ENCODE measurements at places on chromosomes 13 and 19. TPM values are rescaled to one million over a fixed set of nuclear protein-coding genes. Genes with fewer than 3 reads are reported as not detected.

Gene BRME1
- 3.5 TPM for polyA plus RNA-seq

Gene SOX1
- not detected for polyA plus RNA-seq

Gene GPC6
- polyA plus RNA-seq, result not detected

Gene FFAR1
- not detected for polyA plus RNA-seq

Gene ZNF575
- polyA plus RNA-seq, result 2.6 TPM

Gene ZNF799
- polyA plus RNA-seq, result 7.2 TPM

Gene KIR2DL4
- polyA plus RNA-seq, result 0.79 TPM

Gene LGALS4
- 0.44 TPM for polyA plus RNA-seq

Gene NOVA2
- not detected for polyA plus RNA-seq

Gene KMT5C
- 1.6 TPM for polyA plus RNA-seq

Gene SLC10A2
- not detected for polyA plus RNA-seq

Gene WDR62
- polyA plus RNA-seq, result 0.37 TPM

Gene GJB2
- polyA plus RNA-seq, result not detected

Gene PDS5B
- 39.4 TPM for polyA plus RNA-seq

Gene MUC16
- polyA plus RNA-seq, result 0.02 TPM

All from CD8-positive, alpha-beta memory T cell (primary cell).